ENCODE measurements at places on chromosomes 3 and 15. TPM values are rescaled to one million over a fixed set of nuclear protein-coding genes. Genes with fewer than 3 reads are reported as not detected.

- DNase-seq = no peak
Observed at GRCh38 chr15:40511093-40511471, 40.3 kb downstream of the CHST14 start.

DNA sequence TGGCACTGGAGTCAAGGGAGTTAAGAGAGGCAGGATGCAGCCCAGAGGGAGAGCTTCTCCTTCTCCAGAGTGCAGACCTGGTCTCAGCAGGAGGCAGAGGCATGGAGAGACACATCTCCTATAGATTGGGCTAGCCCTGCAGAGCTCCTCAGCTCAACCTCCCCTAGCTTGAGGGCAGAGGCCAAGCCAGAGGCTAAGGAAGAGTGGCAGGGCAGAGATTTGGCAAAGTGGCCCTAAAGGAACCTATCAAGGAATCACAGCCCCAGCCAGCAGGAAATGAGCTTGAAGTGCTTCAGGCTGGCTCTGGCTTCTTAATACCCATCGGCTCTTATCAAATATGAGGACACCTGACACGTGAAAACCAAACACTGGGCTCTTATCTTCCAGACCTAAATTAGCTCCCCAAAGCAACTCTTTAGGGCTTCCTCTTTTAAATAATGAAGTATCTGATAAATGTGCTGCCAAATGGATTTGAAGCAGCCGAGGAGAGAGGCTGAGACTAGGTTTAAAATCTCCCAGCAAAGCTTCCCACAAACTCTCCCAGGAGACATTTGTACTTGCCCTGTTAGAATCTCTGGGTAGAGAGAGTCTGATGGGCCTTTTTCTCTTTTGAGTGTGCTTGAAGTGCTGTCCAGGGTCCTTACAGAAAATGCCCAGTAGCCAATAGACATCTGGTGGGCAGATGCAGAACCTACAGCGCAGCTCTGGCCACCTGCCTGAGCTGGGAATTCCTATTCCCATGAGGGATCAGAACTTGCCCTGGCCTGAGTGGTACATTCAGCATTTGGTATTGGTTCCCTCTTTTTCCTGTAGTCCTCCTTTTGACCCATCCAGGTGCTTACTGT, 271.4 kb downstream of the CLSTN2 start:
- DNase-seq = peak; percentile 34

DNA sequence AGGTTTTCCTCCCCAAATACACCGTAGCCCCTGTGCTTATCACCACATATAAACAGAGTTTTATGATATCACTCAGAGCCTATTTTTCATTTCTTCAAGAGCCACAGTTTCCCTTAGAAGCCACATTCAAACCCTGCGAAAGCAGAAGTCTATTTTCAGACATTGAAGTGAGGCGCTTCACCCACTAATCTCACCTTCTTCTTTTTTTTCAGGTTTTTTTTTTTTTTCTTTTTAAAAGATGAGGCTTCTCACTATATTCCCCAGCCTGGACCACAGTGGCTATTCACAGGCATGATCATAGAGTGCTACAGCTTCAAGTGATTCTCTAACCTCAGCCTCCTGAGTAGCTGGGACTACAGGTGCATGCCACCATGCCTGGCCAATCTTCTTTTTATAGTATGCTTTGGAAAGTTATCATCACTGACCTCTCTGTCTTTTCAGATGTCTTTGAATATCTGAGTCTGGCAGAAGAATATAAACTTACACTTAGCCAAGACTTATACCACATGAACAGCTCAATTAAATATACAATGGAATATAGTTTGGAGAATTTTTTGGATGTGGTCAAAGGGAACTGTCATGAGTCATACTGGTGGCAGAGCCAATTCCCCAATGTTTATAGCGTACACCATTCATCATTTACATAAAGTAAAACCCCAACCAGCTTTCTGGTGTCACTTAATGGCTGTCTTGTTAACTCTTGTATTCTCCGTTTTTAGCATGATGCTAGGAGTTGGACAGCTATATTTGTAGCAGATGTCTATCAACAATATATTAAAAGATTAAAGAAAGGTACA, 59.7 kb upstream of the CCDC50 start:
- DNase-seq = no peak

- peak; percentile 32 for DNase-seq
Observed at GRCh38 chr3:176814285-176814684, 383.0 kb downstream of the TBL1XR1 start.

DNA sequence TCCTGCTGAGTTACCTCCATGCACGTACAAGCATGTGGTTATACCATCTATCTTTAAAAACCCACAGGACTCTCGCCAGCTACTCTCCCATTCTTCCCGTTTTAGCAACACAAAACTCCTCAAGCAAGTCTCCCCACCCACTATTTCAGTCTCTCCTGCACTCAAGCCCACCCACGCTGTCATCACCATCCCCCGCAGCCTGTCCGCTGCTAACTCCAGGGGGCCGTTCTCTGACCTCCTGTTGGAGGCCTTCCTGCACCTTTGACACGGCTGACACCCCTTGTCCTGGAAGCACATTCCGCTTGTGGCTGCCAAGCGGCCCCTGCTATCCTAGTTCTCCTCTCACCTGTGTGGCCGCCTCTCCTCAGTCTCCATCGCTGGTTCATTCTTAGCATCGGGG, 7.5 kb upstream of the PCSK6 start:
- no peak for DNase-seq

- DNase-seq = no peak
Observed at GRCh38 chr3:127994011-127994410, 58.2 kb upstream of the SEC61A1 start.

The LNP1 gene
- total RNA-seq = 0.44 TPM

The TMEM266 gene
- total RNA-seq = not detected

DNA sequence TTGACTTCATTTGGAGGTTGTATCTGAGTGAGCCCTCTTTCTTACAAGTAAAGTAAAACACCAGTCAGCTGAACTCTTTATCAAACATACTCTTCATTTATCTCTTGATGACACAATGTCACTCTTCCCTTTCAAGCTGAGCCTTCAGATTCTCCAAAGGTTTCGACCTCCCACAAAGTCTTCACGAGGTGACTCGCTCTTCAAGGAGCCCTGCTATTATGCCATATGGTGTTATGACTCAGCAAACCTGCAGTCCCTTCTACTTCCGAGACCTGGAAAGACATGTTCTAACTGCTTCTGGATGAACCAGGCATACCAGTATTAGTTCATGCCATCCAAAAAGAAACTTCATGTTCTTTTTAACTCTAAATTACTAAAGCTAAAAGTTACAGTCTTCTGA, 23.1 kb downstream of the AADAC start:
- peak; percentile 73 for DNase-seq

- DNase-seq = no peak
Observed at GRCh38 chr3:69014022-69014580, 617 bp upstream of the EOGT start.

- no peak for DNase-seq
Observed at GRCh38 chr3:59289831-59290230, 240.0 kb upstream of the CFAP20DC start.

GRCh38 chr15:80490431-80490990, 86.3 kb downstream of the ARNT2 start:
- no peak for DNase-seq

The CSTA gene
- not detected for total RNA-seq

DNA sequence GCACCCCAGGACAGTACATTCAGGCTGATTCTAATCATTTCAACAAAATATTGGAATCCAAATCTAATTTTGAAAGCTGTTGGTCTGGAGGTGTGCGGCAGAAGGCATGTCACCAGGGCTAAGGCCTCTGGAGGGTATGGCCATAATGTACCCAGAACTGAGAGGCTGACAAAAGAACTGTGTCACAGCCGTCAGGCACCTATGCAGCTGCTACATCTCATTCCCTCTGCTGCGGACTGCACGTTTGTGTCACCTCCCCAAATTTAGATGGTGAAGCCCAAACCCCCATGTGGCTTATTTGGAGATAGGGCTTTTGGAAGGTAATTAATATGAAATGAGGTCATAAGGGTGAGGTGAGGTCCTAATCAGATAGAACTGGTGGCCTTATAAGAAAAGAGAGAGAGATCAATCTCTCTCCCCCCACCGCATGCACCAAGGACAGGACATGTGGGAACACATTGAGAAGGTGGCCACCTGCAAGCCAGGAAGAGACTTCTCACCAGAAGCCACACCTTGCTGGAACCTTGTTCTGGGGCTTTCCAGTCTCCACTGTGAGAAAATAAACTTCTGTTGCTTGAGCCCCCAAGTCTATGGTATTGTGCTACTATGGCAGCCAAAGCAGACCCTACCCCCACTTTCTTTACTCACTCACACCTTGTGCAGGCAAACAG, 22.8 kb downstream of the ADPGK start:
- no peak for DNase-seq

GRCh38 chr3:185788292-185788691, 36.5 kb downstream of the IGF2BP2 start:
- no peak for DNase-seq

GRCh38 chr3:106376016-106376570, 507.3 kb upstream of the CBLB start:
- no peak for DNase-seq

The GABRG3 gene
- not detected for total RNA-seq

The UBAP1L gene
- total RNA-seq = 2.6 TPM

DNA sequence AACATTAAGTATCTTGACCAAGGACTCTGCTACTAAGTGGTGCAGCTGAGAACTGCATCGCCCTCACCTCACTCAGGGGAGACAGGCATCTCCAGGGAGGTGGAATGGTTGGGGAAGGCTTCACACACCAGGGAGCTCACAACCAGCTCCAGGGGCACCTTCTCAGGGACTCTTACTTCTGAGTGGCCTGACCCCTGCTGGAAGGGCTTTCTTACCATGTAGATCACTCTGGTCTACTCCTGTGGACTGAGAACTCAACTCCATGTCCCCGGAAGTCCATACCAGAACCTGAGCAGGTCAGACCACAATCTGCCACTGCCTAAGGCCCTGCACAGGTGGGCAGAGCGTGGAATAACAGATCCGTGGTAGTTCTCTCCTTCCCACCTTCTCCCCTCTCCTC, 140.5 kb downstream of the TLE3 start:
- no peak for DNase-seq

DNA sequence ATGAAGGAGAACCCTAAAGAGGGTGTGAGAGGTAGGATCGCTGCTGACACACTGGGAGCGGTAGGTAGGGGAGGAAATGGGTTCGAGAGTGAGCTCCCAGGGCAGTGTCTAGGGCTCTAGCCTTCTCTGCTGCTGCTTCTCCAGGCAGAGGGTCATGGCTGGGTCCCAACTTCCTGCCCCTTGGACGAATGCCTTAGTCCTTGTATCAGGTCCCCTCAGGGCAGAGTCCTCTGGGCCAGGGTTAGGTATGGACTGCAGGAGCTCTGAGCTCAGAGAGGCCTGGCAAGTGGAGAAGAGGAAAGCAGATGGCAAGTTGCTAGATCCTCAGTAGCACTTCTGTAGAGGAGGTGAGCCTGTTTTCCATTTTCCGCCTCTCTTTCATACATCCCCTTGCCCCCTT, 2.9 kb downstream of the CORO2B start:
- no peak for DNase-seq

The GOLGA8G gene
- not detected for total RNA-seq

- DNase-seq = no peak
Observed at GRCh38 chr15:75354454-75354853, 7.6 kb downstream of the NEIL1 start.

DNA sequence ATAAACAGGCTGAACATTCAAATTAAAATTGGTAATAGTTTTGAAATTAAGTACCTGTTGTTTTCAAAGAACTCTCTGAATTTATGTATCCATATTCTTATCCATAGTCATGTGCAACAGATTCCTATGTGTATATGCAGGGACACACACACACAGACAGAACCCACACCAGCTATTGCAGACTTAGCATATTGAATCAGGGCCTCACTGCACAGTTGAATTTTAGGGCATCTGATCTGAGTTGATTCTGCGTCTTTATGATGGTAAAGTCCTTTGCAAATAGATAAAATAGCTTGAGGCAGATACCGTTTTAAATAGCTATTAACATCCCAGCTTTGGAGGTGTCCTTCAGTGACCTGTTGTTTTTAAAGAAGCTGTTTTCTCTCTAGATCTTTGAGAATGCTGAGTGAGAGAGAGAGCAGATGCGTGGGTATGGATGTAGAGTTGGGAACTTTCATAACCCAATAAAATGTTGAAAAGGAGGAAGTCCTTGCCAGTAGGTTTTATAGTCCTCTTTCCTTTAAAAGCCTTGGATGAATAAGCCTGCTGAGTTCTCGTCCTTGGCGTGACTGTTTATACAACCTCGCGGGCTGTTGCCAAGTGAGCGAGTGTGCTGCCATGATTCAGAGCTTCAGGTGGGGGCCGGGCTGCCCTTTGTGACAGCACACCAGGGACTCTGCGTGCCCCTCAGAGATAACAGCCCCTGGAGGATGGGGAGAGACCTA, 18.3 kb downstream of the MYZAP start:
- peak; percentile 74 for DNase-seq

DNA sequence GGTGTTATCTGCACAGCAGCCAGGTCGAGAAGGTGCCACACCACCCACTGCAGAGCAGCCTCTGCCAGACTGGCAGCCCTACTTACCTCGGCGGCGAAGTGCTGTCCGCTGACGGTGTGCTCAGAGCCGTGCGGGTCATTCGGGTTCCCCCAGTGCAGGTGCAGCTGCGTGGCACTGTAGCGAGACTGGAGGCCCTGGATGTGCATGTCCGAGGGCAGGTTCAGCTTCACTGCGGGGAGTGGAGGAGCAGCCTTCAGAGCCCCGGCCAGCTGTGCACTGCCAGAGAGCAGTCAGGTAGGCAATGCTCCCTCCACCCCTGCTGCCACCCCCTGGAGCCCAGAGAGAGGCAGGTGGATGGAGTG, 36.3 kb downstream of the CA12 start:
- DNase-seq = no peak

The GOLGA8H gene
- total RNA-seq = 0.87 TPM

The ALDH1L1 gene
- total RNA-seq = not detected

- no peak for DNase-seq
Observed at GRCh38 chr15:46344915-46345314, 710.1 kb downstream of the SQOR start.

The TFRC gene
- total RNA-seq = 139 TPM

Data from lung microvascular endothelial cell (primary cell).